GF-D8 (cell line): ENCODE measurements at places on chromosomes 3 and 15.

GRCh38 chr3:44555723-44556122 lies 730 bp downstream of the ZKSCAN7 start:
- no peak for DNase-seq

- no peak for DNase-seq
These were observed 31.2 kb downstream of the RYR3 start for GRCh38 chr15:33341953-33342352.

GRCh38 chr3:153952091-153952490 lies 169.1 kb upstream of the ARHGEF26 start:
- no peak for DNase-seq

- no peak for DNase-seq
These were observed 47.4 kb downstream of the ILDR1 start for GRCh38 chr3:121974601-121975111.

DNA sequence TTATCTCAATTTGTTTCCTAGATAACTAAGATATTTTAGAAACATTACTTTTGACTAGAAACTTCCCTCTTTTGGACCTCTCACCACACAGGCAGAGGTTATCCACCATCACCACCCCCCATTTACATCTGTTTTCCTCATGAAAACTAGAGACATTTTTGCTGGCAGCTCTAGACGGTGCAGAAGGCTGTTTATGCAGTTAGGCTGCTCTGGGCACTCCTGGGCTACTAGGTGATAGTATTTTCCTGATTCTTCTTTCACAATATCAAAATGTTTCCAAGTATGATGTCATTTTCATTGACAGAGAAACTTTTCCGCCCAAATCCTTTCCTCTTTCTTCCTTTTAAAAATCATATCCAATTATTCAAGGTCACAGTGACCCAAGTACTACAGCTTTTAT lies 67.1 kb downstream of the PLOD2 start:
- DNase-seq: no peak

GRCh38 chr3:197256836-197257444 lies 41.5 kb downstream of the DLG1 start:
- DNase-seq: no peak

DNA sequence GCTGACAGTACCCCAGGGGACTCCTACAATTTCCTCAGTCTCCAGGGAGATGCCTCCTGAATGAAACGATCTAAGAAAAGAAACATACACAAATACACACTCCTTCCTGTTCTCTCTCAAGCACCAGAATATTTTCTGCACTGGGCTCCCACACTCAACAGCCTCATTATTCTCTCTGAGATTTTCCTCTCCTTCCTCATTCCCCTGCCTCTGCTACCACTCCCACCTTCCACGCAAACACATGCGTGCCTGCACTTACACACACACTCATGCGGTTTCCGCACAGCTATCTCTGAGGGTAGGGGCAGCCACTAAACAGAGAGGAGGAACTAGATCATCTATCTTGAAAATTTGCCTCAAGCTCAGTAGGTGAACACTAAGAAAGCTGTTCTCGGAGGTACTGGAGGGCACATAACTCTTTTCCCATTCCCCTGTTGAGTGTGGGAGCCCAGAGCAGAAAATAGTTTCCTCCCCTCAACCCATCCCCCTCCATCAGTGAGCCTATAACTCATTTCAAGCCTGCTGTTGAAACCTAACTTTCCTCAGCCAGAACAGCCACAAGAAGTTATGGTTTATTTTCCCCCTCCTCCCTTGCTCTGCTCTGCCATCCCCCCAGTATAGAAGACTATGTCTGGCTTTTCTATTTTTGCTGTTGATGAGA lies 30.5 kb upstream of the TIPARP start:
- peak; percentile 62 for DNase-seq

- no peak for DNase-seq
These were observed 638 bp downstream of the BLOC1S6 start for GRCh38 chr15:45587863-45588170.

DNA sequence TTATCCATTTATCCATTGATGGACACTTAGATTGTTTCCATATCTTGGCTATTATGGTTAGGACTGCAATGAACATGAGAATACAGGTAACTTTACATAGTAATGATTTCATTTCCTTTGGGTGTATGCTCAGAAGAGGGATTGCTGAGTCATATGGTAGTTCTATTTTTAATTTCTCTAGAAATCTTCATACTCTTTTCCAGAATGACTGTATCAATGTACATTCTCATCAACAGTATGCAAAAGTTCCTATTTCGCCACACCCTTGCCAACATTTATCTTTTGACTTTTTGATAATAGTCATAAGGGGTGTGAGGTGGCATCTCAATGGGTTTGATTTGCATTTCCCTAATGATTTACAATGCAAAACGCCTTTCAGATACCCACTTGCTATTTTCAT lies 6.2 kb upstream of the NIPA1 start:
- no peak for DNase-seq

DNA sequence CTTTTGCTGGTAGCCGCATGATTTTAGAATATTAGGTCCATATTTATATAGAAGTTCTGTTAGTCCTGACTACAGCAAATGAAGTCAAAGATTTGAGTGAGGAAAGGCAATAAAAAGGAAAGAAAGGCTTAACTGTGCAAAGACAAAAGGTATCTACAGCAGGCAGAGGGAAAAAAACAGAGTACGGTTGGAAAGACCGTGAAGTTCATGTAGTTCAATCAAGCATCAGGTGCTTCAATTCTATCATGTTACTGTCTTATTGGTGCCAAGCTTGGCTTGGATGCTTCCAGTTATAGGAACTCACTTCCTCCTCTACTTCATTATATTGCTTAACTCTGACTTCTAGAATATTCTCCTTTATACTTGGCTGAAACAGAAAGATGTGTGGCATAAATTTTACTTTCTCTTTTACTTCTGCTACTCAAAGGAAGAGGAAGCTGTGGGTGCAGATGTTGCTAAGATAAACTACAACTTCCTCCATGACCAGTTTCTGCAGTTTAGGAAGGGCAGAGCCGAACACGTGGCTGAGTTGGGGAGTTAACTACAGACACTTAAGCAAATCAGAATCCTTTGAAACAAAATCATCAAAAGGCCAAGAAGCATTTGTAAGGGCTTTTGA lies 72.6 kb upstream of the ZBED2 start:
- peak; percentile 98 for DNase-seq

GRCh38 chr3:157163217-157163953 lies 3.4 kb upstream of the CCNL1 start:
- no peak for DNase-seq
